ENCODE measurements at places on chromosomes 3 and 15.
A peak's percentile ranks its signal among the peaks of the same experiment; 100 is the strongest.

DNA sequence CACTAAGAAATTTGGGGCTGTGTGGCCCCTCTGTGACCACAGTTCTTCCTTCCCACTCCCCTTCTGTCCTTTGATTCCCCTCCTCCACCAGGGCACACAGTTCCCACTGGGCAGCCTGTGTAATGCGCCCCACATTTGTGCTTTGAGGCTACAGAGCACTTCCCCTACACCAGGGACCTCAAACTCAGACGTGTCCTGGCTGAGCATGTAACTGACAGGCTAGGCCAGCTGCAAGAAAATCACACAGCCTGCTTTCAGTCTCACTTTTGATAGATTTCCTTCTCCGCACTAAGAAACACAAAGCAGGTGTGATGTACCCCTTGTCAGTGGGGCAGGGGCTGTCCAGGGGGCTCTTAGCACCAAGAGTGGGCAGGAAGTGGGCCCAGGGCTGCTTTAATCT, 29.6 kb downstream of the PRKCD start:
- peaks cover 4% of the 10 kb centered on the region for H3K4me1 ChIP-seq
- H3K36me3 ChIP-seq: peaks cover 24% of the 10 kb centered on the region
- no peak overlapping the region for H3K27ac ChIP-seq

DNA sequence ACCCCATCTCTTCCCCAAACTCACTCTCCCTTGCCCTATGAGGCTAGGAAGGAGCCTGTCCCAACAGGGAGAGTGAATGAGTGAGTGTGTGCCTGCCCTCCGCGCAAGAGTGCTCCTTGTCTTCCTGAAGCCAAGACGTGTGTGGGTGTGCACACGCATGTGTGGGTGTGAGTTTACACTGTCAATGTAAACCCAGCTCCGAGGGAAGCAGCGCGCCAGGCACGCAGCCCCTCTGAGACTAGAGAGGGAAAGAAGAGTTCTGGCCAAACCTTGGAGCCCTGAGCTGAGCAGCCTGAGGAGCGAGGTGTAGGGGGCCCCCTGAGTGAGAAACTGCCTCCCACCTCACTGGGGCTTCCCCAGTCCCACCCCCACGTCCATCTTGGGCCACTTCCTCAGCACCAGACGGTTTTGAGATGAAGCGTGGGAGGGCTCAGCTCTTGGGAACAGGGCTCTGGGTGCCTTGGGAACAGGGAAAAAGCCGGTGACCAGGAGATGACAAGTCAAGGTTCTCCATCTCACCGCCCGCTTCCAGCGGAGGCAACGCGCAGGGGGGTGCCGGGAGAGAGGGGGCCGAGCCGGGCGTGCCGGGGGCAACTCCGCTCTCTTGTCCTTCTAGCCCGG, 5.1 kb downstream of the MECOM start:
- H3K4me3 ChIP-seq: peak overlapping the region; percentile 26
- H3K36me3 ChIP-seq: peaks cover 2% of the 10 kb centered on the region
- H3K4me1 ChIP-seq: peaks cover 25% of the 10 kb centered on the region
- no peak overlapping the region for H3K27ac ChIP-seq
- no peak for DNase-seq
- peaks cover 75% of the 10 kb centered on the region for H3K27me3 ChIP-seq

- H3K4me1 ChIP-seq: no peaks in the 10 kb centered on the region
- H3K27ac ChIP-seq: no peak overlapping the region
- no peak for DNase-seq
- no peak overlapping the region for H3K4me3 ChIP-seq
- no peaks in the 10 kb centered on the region for H3K36me3 ChIP-seq
- peaks cover 23% of the 10 kb centered on the region for H3K27me3 ChIP-seq
These were observed 79.9 kb upstream of the FAM98B start for GRCh38 chr15:38374029-38374428.

DNA sequence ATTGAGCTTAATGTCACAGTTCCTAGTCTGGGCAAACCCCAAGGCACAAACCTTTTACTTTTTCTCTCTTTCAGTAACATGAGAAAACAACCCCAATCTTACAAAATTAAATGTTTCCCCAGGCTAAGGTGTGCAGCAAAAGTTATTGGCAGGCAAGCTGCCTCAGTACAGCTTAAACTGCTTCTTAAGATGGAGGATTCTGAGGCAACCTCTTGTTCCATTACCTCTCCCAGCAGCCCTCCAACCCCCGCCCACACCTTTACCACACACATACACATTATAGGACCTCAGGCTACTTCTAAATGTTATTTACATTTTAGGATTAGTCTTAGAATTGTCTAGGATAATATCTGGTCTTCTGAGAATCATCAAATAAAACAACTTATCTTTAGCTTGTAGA, 22.3 kb upstream of the CBLB start:
- peaks cover 9% of the 10 kb centered on the region for H3K4me1 ChIP-seq
- H3K36me3 ChIP-seq: peaks cover 2% of the 10 kb centered on the region
- H3K4me3 ChIP-seq: no peak overlapping the region
- H3K27ac ChIP-seq: peak overlapping the region; percentile 36

GRCh38 chr3:87761795-87762194, 297.0 kb downstream of the CGGBP1 start:
- H3K4me1 ChIP-seq: no peaks in the 10 kb centered on the region
- H3K36me3 ChIP-seq: no peaks in the 10 kb centered on the region
- H3K27me3 ChIP-seq: peaks cover 4% of the 10 kb centered on the region

Measured in activated CD4-positive, alpha-beta T cell treated with anti-CD3 and anti-CD28 coated beads, Interleukin-2, amount 10 ng/mL, durations not matched to agents 24 days and 14 days (primary cell).